Spleen (tissue), 13 donors: ENCODE measurements at places on chromosomes 6 and 20. TPM values are rescaled to one million over a fixed set of nuclear protein-coding genes. Genes with fewer than 3 reads are reported as not detected.

DYNLRB1 gene
- total RNA-seq: 158 TPM

SYS1 gene
- total RNA-seq: 23.7 TPM

STMND1 gene
- total RNA-seq: not detected

ADGRB3 gene
- total RNA-seq: 0.64 TPM

DLK2 gene
- total RNA-seq: 0.38 TPM

PRSS35 gene
- total RNA-seq: 0.37 TPM

PAQR8 gene
- total RNA-seq: 11.6 TPM

TXNDC5 gene
- total RNA-seq: 189 TPM

LBP gene
- total RNA-seq: not detected

THBS2 gene
- 4.1 TPM for total RNA-seq

CUTA gene
- total RNA-seq: 113 TPM

SLPI gene
- 8.2 TPM for total RNA-seq

DNA sequence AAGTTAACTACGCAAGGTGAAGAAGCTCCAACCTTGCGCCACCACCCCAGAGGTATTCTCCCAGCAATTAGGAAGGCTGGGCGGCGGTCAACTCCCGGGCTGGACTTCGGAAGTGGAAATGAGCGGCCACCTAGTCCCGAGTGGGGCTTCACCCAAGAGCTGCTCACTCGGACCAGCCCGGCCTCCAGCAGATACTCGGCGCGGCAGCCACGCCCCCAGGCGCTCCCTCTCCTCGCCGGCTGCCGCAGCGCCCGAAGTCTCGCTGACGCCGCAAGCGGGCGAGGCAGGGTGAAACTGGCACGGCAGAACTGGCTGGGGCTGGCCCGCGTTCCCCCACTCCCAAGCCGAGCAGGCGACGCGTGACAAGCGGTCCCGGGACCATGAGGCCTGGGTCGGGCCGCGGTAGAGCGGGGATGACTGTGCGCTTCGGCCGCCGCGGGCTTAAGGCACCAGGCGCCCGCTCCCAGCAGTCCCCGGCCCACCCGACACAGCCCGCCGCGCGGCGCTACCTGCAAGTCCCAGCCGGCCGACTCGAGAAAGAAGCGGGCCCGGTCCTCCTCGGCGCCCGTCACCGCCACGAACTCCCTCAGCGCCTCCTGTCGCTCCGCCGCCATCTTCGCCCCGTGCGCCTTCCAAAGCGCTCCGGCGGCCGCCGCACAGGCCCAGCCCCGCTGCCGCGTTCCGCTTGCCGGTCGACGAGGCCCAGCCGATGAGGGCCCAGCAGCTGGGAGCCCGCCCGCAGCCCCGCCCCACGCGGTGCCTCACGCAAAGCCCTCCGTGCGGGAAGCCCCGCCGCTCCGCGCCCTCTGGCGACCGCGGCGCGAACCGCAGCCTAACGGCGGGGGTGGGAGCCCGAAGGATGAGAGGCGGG, at the start of gene NSFL1C:
TSS of gene NSFL1C (minus strand) at position 639 of the 871 bp plus-strand sequence. CDS start at position 614, 25 bp downstream.
- peak; percentile 100 for DNase-seq

- DNase-seq: no peak
Measured at GRCh38 chr20:62503401-62504178, 27.8 kb upstream of the GATA5 start.

DNA sequence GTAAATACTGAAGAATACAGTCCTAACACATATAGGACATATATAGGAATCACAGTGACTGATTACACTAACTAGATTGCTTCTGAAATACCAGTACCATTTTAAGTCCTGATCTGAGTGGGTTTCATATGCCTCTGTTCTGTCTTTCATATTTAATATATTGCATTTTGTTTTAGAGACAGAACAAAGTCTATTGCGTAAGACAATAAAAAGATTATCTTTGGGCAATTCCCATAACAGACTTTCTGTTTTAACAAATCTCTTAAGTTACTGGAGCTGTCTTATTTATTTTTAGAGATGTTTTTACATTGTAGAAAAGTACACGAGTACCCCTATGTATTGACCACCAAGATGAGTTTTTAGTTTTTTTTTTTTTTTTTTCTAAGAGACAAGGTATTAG, 29.6 kb downstream of the ANKRD6 start:
- DNase-seq: no peak

GRCh38 chr6:108559884-108560462, 744 bp upstream of the FOXO3 start:
- DNase-seq: peak; percentile 92

DNA sequence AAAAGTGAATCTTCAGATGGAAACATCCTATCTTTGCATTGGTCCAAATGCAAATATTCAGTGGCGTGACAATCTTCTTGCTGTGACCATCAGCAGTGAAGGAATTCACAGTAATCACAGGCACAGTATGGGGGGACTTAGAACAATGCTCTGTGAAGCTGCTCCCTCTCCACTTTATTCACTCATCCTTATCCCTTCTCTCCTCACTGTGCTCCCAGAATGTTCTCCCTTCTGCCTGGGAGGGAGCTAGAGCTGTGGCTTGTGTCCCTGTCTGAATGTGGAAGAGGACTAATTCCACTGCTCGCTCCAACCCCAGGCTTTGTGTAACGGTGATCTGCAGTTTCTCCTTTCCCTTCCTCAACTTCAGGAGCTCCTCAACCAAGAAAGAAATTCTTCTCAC, 243.7 kb downstream of the ALDH8A1 start:
- no peak for DNase-seq

- DNase-seq: peak; percentile 11
Measured at GRCh38 chr6:33945931-33946330, 142.1 kb upstream of the MLN start.

DNA sequence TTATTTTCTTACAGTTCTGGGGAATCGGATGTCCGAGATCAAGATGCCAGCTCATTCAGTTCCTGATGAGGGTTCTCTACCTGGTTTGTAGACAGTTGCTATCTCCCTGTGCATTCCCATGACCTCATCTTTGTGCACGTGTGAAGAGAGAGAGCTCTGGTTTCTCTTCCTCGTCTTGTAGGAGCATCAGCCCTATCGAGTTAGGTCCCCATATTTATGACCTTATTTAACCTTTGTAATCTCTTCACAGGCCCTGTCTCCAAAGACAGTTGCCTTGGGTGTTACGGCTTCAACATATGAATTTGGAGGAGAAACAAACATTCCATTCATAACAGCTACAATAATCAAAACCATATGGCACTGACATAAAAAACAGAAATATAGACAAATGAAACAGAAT, 455.3 kb downstream of the HACE1 start:
- DNase-seq: no peak

DNA sequence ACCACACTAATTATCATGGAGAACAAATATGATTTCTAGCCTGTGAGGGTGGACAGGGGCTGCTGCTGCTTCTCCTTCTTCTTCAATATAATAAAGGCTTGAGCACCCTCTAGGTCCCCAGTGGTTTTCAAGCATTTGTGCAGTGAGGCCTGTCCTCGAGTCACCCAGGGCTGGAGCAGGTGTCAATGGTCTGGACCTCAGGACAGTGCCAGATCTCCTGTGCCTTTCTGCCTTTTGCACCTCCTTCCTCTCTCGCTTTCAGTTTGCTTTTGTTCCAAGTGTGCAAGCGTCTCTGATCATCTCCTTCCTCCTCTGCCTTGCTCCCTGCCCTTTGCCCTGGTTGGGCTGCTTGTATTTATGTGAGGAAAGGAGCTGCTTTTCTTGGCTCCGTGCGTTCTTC, 152.2 kb upstream of the SYNDIG1 start:
- no peak for DNase-seq

- DNase-seq: peak; percentile 90
Measured at GRCh38 chr20:36836591-36837269, 39.2 kb upstream of the TLDC2 start.

GRCh38 chr20:47224300-47224791, 132.2 kb downstream of the ZMYND8 start:
- DNase-seq: no peak

DNA sequence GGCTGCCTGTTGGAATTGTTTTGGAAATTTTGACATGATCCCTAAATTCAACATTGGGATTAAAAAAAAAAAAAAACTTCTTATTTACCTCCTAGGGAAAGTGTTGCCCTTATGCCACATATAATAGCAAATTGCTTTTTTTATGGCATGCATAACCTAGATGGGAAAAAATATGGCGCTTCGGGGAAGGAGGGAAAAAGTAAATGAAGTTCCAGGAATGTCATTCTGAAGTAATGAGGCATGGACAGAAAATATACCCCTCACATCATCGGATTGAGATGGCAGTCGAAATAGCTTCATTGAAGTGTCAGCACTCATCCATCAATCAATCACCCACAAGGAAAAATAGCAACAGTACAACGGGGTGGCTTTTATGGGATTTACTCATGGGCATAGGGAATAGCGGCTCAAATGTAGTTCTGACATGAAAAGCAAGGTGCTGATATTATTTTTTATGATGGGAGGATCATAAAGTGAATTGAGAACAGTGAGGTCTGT, 104.8 kb downstream of the ZNF217 start:
- DNase-seq: no peak

- DNase-seq: no peak
Measured at GRCh38 chr6:125749865-125750691, 646 bp downstream of the HEY2 start.

GRCh38 chr6:49563006-49563886, 12.8 kb downstream of the C6orf141 start:
- no peak for DNase-seq

GRCh38 chr20:16412906-16413305, 160.3 kb downstream of the KIF16B start:
- DNase-seq: no peak

GRCh38 chr6:106525107-106525881, 104.0 kb downstream of the RTN4IP1 start:
- DNase-seq: no peak

DNA sequence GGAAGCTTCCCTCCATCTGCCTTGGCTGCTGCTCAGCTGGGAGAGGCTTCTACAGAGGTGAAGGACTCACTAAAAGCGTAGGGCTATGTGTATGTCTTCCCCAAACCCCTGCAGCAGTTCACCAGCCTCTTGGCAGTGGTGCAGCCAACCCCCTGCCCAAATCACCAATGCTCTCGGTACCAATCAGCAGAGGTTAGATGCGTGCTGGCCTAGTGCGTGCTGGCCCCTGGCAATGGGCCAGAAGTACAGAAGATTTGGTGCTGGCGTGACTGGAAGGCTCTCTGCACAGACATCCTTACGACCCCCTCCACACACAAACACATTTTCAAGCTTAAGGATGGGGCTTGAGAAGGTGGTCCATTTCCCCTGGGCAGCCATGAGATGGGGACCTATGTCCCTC, 79.0 kb downstream of the MRPL14 start:
- DNase-seq: peak; percentile 35

- DNase-seq: no peak
Measured at GRCh38 chr6:73258721-73259120, 4.3 kb downstream of the KHDC1 start.

DNA sequence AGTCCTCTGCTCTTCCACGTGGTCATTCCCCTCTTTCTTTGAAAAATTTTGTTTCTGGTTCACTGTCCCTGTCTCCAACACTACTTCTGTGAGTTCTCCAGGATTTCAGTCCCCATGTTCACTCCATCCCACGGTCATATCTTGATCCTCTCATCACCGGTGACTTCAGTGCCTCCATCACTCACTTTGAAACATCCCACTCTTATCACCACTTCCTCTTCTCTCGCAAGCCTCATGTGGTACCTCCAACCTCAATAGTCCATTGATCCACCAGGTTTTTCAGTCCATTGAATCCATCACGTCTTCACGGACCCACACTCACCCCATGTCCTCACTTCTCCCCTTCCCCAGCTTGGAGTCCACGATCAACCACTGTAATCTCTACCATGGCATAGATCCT, 64.8 kb downstream of the CARMIL1 start:
- DNase-seq: no peak

GRCh38 chr6:5261545-5262109, 314 bp downstream of the FARS2 start:
- DNase-seq: no peak

DNA sequence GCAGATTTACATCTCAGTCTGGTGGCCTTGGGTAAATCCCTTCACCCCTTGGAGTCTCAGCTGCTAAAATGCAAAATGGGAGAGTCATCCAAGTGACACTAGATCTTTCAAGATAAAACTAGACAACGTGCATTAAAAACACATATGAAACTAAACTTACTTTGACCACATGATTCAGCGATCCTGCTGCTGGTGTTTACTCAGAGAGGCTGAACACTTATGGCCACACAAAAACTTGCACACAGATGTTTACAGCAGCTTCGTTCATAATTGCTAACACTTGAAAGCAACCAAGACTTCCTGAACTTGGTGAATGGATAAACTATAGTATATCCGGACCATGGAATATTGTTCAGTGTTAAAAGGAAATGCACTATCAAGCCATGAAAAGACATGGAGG, 55.3 kb upstream of the GPR6 start:
- DNase-seq: no peak

- no peak for DNase-seq
Measured at GRCh38 chr6:22146931-22147701, 149.7 kb downstream of the PRL start.

DNA sequence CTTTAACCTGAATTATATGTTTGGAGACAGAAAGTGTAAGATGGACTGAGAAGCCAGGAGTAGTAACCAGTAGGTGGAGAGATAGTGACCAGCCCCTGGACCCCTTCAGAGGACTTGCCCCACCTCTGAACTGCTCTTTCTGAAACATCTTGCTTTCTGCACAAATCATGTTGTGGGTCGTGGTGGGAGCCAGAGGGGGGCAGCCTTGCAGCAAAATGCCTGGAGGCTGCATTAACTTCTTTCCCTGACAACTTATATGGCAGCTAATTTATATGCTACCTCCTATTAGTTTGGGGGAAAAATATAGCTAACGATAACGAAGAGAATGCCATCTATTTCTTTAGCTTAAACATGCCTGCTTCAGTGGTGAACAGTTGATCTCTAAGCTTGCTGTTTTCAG, 859.8 kb downstream of the MAFB start:
- DNase-seq: no peak

- no peak for DNase-seq
Measured at GRCh38 chr20:37243076-37243936, 18.3 kb downstream of the GHRH start.

DNA sequence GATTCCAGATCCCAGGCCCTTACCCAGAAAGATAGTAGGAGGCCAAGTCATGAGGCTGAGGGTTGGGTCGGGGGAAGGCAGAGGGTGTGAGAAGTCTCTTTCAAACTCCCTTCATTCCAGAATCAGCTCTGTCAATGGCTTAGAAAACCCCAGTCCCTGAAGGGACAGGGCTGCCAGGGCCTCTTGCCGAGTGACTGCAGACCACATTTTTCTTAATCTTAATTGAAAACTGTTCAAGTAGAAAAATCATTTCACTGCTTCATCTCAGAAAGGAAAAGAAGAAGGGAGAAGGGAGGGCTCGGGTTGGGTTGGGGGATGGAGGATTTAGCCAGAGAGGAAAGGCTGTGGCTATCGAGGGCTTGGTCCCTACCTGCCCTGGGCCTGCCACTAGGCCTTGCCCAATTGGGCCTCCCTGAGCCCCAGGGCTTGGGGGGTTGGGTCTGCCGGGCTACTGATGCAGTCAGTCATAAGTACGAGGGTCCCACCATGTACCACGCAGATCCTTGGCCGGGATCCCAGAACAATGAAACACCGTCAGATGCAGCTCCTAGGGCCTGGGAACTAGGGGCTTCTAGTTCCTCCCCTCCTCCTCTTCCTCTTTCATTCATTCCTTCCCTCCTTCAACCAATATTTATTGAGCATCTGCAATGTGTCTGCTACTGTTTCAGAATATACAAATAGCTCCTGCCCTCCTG, 44.0 kb upstream of the CTNNBL1 start:
- DNase-seq: no peak
